ENCODE measurements at places on chromosomes 5 and 9.

DNA sequence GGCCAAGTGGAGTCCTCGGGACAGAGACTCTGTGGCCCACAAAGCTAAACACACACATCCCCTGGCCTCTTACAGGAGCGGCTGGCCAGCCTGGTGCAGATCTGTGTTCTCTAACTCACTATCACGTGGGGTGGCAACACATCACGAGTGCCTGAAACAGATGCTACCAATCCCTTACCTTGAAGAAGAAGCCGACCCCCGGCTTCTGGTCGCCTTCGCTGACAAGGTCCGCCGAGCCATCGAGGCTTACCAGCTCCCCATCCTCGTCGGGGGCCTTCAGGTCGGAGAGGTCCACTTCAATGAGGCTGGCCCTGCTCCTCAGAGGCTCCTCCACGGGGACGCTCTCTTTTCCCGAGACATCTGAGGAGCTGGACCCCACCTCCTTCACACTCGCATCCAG, 86.7 kb downstream of the CAMSAP1 start:
- no peak for DNase-seq

- no peak for DNase-seq
Observed at GRCh38 chr5:83548581-83548980, 77.0 kb downstream of the VCAN start.

DNA sequence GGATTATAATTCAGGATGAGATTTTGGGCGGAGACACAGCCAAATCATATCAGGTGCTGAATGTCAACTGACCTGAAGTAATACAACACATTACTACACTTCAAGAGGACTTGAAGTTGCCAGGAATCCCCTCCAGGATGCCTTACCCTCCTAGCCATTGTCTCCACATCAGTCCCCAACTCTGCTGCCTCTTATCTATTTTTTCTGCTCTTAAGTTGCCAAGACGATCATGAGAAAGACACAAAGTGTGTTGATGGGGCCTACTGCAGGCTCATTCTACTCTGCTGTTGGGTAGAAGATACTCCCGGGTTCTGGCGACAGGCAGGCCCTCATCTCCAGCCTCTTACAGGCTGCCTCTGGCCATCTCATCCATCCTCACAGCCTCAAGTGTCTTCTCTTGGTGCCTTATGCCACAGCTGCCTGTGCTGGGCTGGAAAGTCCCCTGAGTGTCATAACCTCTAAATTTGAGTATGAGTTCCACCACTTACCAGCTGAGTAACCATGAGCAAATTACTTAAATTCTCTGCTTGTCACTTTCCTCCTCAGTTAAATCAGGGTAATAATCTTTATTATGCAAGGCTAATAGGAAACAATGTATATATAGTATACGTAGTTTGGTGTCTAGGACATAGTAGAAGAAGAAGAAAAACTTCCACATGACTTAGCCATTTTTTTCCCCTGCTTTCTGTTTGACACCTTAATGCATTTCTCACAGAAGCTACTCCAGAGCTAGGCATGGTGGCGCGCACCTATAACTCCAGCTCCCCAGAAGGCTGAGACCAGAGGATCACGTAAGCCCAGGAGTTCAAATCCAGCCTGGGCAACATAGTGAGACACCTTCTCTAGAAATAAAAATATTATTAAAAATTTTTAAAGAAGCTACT, 73.0 kb upstream of the SNX2 start:
- DNase-seq = peak; percentile 3

GRCh38 chr9:20125727-20126126, 336.9 kb upstream of the SLC24A2 start:
- no peak for DNase-seq

DNA sequence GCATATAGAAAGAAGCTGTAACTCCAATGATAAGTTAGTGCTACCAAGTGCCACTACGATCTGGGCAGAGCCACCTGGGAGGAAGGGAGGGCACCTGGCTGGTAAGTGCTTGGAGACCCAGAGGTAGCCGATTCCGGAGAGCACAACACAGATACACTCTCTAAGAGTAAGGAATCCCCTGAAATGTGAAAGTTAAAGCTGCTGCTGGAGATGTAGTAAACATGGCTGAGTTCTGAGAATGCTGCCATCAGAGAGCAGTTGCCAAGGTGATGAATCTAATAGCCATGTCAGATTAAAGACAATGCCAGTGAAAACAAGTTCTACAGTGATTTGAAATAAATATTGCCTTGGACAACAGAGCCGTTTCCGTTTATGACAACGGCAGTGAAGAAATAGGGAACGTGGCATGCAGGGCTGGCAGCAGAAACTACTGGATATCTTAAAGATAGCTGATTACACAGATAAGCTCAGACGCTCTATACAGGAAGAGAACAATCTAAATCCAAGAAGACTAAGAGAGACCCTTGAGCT, 561.2 kb upstream of the C9orf72 start:
- no peak for DNase-seq

DNA sequence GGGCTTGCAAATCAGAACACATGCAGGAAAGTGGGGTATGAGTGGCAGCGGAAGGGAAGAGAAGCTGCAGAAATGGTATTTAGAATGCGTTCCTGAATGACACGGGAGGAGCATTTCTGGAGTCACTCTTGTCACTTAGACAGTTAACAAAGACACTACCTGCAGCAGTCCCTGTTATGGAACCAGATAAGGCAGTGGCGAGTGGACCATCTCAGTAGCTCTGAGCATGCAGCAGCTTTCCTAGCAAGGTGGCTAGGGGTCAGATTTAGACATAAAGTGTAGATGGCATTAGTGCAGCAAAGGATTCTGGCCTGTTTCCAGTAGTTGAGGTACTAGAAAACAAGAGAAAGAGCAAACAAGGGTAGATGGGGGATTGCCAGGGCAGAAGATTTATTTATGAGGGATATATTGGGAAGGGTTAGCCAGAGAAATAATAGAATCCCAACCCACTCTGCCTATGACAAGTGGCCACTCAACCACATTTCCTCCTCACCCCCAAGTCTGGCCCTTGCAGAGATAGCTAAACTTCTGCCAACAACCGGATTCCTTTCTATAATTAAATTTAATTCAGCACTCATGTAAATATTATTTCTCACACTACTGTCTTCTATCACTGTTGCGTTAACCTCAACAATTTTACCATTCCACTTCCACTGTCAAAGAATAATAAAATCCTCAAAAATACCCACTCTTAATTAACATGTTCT, 201.6 kb downstream of the DCP2 start:
- DNase-seq = no peak

DNA sequence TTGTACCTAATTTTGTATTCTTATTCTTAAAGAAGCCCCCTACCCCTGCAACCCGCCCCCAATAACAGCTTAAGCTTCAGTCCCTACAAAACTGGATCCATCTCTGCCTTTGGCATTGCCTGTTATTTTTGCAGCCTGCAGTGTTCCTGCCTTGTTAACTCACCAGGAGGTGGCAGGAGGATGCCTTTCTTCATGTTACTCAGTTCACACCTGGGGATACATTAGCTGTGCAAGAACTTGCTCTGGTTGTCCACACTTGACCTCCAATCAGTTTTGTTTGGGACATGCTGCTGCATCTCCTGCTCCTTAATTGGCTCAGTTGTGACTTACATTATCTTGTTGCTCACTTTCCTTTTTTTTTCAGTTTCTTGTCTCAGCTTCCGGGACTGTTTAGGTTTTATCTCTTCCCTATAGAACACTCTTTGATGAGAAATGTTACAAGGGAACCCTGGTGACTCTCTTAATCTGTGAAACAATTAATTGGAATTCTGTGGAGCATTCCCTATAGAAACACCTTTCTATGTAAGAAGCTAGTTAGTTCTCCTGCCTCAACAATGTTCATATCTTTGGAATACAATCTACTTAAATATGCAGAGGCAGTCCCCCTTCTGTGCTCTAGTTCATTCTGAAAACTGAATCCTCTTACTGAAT, 467.7 kb upstream of the ACO1 start:
- no peak for DNase-seq

Data from stimulated activated CD4-positive, alpha-beta T cell treated with anti-CD3 and anti-CD28 coated beads, Interleukin-2, amount 100 ng/mL, for 24 hours (primary cell).